ENCODE measurements at places on chromosomes 5 and 9. TPM values are rescaled to one million over a fixed set of nuclear protein-coding genes. Genes with fewer than 3 reads are reported as not detected.

DNA sequence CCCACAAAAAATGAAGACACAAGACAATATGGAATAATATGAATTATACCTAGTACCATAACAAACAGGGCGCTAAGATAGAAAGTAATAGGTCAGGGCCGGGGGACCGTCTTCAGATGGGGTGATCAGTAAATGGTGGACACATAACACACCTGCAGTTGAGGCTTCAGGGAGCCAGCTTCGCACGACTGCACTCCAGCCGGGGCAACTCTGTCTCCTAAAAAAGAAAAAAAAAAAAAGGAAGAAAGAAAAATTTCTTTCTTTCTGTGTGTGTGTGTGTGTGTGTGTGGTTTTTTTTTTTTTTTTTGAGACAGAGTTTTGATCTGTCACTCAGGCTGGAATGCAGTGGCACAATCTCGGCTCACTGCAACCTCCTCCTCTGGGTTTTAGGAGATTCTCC, 75.0 kb upstream of the HSPA9 start:
- H3K27ac ChIP-seq, result no peak overlapping the region
- H3K4me3 ChIP-seq, result no peak overlapping the region
- no peak for DNase-seq
- no peaks in the 10 kb centered on the region for H3K36me3 ChIP-seq

GRCh38 chr5:10552183-10553143, 11.4 kb upstream of the ANKRD33B start:
- H3K4me3 ChIP-seq, result no peak overlapping the region
- peak overlapping the region; percentile 66 for H3K27ac ChIP-seq
- H3K27me3 ChIP-seq, result peaks cover 24% of the 10 kb centered on the region
- peaks cover 15% of the 10 kb centered on the region for H3K4me1 ChIP-seq
- peak; percentile 32 for DNase-seq

DNA sequence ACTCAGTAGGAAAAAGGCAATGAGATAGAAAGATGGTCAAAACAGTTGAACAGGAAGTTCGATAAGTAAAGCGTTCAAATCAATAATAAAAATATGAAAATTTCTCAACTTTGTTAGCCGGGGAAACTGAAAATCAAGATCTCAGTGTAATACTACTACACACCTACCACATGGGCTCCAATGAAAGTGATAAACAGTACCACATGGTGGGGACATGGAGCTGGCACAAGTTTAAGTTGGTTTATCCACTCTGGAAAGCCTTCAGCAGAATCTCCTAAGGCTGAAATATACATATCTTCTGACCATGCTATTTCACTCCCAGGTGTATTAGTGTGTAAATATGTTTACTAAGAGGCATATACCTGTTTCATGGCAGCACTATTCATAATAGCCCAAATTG, 126.8 kb downstream of the NXNL2 start:
- H3K4me1 ChIP-seq, result no peaks in the 10 kb centered on the region
- DNase-seq, result no peak
- peaks cover 11% of the 10 kb centered on the region for H3K27me3 ChIP-seq
- no peak overlapping the region for H3K27ac ChIP-seq

DNA sequence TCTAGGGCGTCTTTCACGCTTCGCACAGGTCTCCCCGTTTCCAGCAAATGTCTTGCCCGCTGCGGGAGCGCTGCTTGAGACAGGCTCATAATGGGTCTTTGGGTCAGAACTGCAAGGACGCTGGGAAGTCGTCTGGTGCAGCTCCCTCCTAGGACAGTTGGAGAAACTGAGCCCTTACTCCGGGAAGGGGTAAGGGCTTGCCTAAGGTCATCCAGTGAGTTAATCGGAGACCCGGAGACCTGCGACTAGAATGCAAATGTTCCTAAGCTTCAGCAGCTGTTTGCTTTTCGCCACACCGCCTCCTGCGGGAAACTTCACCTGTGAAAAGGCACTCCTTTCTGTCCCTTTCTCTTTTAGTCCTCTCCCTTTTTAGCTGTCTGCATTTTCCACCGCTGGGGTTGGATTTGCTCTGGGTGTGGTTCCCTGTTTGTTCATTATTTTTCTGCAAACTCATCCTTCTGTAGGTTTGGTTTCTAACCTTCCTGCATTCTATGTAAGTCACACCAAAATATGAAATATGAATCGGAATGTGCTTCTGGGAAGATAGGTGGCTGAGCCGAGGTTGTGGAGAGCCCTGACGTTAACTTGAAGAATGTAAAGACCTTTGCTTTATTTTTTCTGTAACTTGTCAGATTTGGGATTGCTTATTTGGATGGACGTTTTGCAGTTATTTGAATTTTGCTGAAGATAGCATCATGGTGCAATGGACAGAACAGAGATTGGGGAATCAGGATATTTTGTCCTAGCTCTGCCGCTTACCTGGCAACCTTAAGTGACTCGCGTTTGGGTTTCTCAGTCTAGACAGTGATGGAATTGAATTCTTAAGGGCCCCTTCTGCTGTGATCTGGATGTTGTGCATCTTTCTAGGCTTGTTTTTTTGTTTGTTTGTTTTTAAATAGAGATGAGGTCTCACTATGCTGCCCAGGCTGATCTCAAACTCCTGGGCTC, 909 bp downstream of the SLC36A1 start:
- H3K27ac ChIP-seq, result peak overlapping the region; percentile 90
- peaks cover 25% of the 10 kb centered on the region for H3K27me3 ChIP-seq
- H3K4me1 ChIP-seq, result peaks cover 20% of the 10 kb centered on the region
- DNase-seq, result peak; percentile 34
- H3K4me3 ChIP-seq, result peak overlapping the region; percentile 94

GRCh38 chr9:127955294-127956015, 17.8 kb upstream of the DPM2 start:
- no peaks in the 10 kb centered on the region for H3K27me3 ChIP-seq
- H3K4me3 ChIP-seq, result peak overlapping the region; percentile 21
- peaks cover 89% of the 10 kb centered on the region for H3K4me1 ChIP-seq
- peaks cover 54% of the 10 kb centered on the region for H3K36me3 ChIP-seq

DNA sequence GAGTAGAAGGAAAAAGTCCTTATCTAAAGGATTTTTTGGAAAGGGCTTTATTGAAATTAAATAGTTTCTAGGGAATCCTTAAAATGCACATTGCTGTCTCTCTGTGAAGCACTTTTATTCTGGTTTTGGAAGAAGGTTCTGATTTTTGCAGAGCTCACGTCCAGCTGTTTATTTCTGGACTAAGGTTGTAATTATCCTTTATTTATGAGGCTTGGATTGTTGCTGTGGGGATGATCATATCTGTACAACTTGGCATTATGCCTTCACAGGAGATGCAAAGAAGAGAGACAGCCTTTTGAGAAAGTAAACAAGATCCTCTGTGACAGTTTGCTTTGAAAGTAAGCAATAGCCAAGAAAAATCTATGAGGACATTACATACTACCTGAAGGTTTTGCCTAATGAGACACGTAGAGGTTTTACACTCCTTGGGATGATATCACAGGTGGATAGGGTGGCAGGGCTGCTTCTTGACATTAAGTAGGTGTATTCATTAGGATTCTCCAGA, 14.6 kb downstream of the SMARCA2 start:
- no peaks in the 10 kb centered on the region for H3K27me3 ChIP-seq
- H3K36me3 ChIP-seq, result peaks cover 85% of the 10 kb centered on the region
- no peak for DNase-seq
- H3K4me3 ChIP-seq, result no peak overlapping the region
- no peak overlapping the region for H3K27ac ChIP-seq

DNA sequence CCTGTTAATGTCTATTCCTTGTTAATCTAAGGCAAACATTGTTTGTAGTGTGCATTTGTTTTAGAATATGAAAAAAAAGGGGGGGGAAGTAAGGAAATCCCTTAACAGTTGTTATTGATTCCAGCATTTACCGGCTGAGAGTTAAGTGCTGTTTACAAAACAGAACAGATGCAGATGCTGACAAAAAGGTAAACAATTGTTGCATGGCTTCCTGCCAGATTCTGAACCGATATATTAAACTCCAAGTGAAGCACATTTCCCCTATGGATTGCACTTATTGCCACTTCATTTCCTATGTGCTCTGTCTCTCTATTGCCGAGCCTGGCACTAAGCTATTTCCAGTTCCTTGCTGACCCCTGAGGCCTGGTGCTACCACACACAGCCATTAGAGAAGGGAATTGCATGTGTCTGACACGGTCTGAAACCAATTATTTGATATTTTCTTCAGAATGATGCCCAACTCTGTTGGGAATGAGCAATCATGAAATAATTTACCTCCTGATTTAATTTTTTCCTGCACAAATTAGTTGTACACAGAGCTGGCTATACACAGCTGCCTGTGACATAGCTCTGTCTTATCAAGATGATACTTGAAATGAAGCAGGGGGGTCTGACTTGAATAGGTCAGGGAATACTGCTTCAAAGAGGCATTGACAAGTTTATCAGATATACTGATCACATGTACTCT, 109.8 kb downstream of the KIAA0825 start:
- no peaks in the 10 kb centered on the region for H3K36me3 ChIP-seq
- DNase-seq, result no peak
- no peaks in the 10 kb centered on the region for H3K27me3 ChIP-seq

- no peak overlapping the region for H3K4me3 ChIP-seq
- no peak overlapping the region for H3K27ac ChIP-seq
- H3K4me1 ChIP-seq, result no peaks in the 10 kb centered on the region
- no peaks in the 10 kb centered on the region for H3K36me3 ChIP-seq
- H3K27me3 ChIP-seq, result no peaks in the 10 kb centered on the region
- DNase-seq, result no peak
Measured at GRCh38 chr5:167696558-167697314, 594.7 kb upstream of the WWC1 start.

- H3K4me3 ChIP-seq, result no peak overlapping the region
- DNase-seq, result no peak
- peaks cover 8% of the 10 kb centered on the region for H3K36me3 ChIP-seq
- no peaks in the 10 kb centered on the region for H3K4me1 ChIP-seq
- H3K27me3 ChIP-seq, result no peaks in the 10 kb centered on the region
- H3K27ac ChIP-seq, result no peak overlapping the region
Measured at GRCh38 chr9:110133608-110134210, 74.2 kb downstream of the C9orf152 start.

The NPR3 gene
- total RNA-seq, result not detected

Data from activated CD8-positive, alpha-beta T cell treated with anti-CD3 and anti-CD28 coated beads, Interleukin-2, amount 10 ng/mL, durations not matched to agents 7 days and 5 days (primary cell).